Effector memory CD8-positive, alpha-beta T cell (primary cell): ENCODE measurements at places on chromosomes 3 and 15.
A peak's percentile ranks its signal among the peaks of the same experiment; 100 is the strongest.

GRCh38 chr3:146513386-146514051 lies 30.9 kb downstream of the PLSCR1 start:
- no peak for DNase-seq

- no peak for DNase-seq
Observed at GRCh38 chr3:141227752-141228151, 3.9 kb upstream of the PXYLP1 start.

- no peak for DNase-seq
Observed at GRCh38 chr15:71654042-71654719, 156.2 kb upstream of the NR2E3 start.

DNA sequence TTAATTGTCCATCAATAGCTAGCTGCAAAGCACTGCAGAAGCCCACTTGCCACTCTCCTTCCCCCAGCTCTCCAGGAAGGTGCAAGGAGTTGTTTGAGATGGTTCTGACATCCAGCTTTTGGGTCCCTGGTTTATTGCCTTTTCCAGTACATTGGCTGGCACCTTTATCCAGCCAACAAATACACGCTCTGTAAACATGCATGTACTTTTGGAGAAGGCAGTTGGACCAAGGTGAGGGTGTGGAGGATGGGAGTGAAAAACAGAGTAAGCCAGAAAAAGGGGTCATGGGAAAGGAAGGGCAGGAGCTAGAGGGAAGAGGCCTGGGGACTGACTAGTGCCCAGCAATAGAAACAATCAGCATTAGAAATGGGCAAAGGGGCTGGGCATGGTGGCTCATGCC lies 102.7 kb downstream of the CGNL1 start:
- no peak for DNase-seq

- DNase-seq, result no peak
Observed at GRCh38 chr3:53719796-53720195, 126.4 kb downstream of the CHDH start.

DNA sequence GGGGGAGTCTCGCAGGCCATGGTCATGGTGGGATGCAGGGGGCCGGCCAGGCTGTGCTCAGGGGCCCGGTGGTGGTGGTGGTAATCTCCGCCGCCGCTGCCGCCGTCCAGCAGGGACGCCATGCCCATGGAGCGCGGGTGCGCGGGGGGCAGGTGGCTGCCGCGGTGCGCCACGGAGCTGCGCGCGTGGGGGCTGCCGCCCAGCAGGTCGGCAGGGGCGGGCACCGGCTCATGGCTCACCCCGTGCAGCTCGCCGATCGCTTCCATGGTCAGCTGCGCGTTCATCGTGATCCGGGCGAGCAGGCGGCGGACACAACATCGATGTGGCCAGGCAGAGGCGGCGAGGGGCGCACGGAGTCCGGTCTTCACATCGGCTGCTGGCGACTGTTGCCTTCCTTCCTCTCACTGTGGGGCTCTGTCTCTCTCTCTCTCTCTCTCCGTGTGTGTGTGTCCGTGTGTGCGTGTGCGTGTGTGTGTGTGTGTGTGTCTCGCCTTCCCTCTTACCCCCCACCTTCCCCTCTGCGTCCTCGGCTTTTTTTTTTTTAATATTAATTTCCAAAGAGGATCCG lies 451 bp downstream of the ONECUT1 start:
- DNase-seq, result no peak

DNA sequence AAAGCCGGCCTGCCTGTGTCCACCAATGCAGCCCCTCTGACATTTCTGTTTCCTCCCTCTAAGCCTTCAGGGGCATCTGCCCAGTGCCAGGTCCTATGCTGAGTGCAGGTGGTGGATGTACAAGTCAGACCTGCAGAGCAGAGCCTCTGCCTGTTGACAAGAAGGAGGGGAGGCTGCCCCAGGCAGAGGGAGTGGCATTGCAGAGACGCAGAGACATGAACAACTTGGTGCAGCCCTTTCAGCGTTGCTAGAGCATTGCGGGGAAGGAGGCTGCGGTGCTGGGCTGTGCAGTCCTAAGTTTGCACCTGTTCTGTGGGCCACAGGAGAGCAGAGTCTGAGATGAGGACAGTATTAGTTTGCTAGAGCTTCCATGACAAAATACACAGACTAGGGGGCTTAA lies 65.2 kb downstream of the LSM3 start:
- no peak for DNase-seq

DNA sequence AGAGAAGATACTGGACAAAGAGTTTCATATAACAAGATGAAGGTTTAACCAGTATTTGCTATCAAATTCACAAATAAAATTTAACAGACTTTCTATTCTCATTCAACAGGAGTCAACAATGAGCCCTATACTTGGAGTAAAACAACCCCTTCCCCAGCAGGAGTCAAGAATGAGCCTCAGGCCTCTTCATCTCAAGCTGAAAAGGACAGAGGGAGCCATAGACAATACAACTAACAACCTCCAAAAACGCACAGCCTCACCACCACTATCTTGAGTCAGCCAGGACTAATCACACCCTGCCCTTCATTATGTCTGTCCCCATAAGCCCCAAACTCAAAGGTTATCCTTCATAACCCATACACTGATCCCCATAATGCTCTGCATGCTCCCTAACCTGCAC lies 36.4 kb downstream of the ETFA start:
- DNase-seq, result no peak

DNA sequence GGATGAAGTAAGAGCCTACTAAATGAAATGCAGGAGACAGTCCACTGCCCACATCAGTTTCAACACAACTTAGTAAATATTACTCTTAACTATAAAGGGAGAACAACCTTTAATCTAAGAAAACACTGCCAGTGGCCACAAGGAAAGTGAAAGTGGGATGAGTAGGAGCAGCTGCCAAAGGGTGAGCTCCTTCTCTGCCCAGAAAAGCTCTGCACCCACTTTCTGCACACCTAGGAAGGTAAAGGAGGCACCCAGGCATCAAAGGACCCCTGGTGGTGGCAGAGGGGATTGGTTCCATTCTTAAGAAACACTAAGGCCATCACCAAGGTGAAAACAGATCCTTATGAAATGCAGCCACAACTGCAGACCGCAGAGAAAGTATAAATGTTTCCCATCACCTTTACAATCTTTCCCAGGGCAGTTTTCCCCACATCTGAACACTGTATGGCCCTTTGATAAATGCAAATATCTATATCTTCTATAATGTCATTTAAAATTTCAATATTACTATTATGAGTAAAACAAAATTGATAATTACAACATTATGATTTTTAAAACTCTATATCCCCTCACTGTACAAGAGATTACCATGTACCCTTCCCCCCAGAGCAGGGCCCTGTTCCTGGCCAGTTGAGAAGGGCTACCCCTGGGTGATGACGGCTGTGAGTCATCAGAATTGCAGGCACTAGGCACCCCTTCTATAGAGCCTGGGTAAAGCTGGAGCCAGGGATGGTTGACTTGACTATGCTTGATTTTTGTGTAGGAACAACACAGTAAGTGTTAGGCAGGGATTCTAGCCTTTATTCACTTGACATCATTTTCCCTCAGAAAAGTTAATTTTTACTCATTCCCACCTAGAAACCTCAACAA lies 92.0 kb downstream of the SNRK start:
- peak; percentile 65 for DNase-seq
